ENCODE measurements at places on chromosomes 12 and 14. TPM values are rescaled to one million over a fixed set of nuclear protein-coding genes. Genes with fewer than 3 reads are reported as not detected.

Gene EXOC3L4
- total RNA-seq = not detected

Gene CDH24
- 1.00 TPM for total RNA-seq

Gene PYGL
- 0.71 TPM for total RNA-seq

Gene RAB21
- total RNA-seq = 76.8 TPM

Gene PIK3C2G
- total RNA-seq = not detected

- no peak for DNase-seq
- H3K4me1 ChIP-seq = no peaks in the 10 kb centered on the region
- no peak overlapping the region for H3K4me3 ChIP-seq
- H3K27ac ChIP-seq = no peak overlapping the region
These were observed 34.9 kb downstream of the HCAR2 start for GRCh38 chr12:122668268-122668667.

- no peak overlapping the region for H3K4me3 ChIP-seq
- no peak overlapping the region for H3K27ac ChIP-seq
- H3K4me1 ChIP-seq = no peaks in the 10 kb centered on the region
- H3K36me3 ChIP-seq = no peaks in the 10 kb centered on the region
- DNase-seq = no peak
These were observed 317.7 kb downstream of the BMP4 start for GRCh38 chr14:53638966-53639365.

DNA sequence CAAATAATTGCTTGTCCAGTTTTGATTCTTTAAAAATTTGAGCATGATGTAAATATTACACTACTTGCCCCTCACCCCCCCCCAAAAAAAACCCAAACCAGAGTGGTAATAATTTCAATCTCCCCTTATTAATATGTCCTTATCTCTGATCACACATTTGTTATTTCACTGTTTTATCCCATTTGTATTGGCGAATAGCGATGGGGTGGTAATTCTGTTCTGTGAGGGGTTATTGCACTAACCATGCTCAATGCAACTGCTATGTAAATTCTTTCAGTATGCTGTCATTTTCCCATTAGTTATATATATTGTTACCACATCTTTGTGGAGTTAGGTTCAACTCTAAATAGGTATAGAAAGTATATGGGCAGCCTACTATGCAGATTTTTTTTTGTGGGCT, 1.1 kb downstream of the RIMKLB start:
- DNase-seq = no peak
- peaks cover 11% of the 10 kb centered on the region for H3K4me1 ChIP-seq
- no peaks in the 10 kb centered on the region for H3K36me3 ChIP-seq

GRCh38 chr14:54000341-54000811, 43.8 kb upstream of the BMP4 start:
- no peaks in the 10 kb centered on the region for H3K36me3 ChIP-seq
- H3K27ac ChIP-seq = no peak overlapping the region
- H3K4me1 ChIP-seq = no peaks in the 10 kb centered on the region
- no peak overlapping the region for H3K4me3 ChIP-seq
- H3K27me3 ChIP-seq = no peaks in the 10 kb centered on the region

- H3K27ac ChIP-seq = no peak overlapping the region
- no peaks in the 10 kb centered on the region for H3K27me3 ChIP-seq
- H3K36me3 ChIP-seq = no peaks in the 10 kb centered on the region
- DNase-seq = no peak
- H3K4me1 ChIP-seq = no peaks in the 10 kb centered on the region
These were observed 385.4 kb downstream of the CCDC91 start for GRCh38 chr12:28575593-28576205.

GRCh38 chr12:118842866-118843265, 138.5 kb upstream of the SRRM4 start:
- H3K36me3 ChIP-seq = no peaks in the 10 kb centered on the region
- no peak overlapping the region for H3K4me3 ChIP-seq
- no peak overlapping the region for H3K27ac ChIP-seq
- DNase-seq = no peak

DNA sequence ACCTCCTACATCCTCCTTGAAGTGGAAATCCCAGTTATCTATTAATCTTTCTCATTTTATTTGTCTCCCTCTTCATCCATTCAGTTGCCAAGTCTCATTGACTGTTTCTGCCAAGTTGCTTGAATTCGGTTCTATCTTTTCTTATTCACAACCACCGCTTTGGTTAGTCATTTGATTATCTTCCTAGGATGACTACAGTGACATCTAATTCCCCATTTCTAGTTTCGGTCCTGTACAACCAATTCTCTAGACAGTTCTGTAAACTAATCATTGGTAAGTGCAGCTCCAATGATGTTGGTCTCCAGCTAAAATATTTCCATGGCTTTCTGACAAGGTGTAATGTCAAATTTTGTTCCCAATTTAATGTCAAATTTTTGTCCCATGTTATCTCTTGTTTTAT, 220.1 kb downstream of the ADAMTS20 start:
- DNase-seq = no peak
- H3K27me3 ChIP-seq = no peaks in the 10 kb centered on the region

- H3K27ac ChIP-seq = no peak overlapping the region
- H3K4me3 ChIP-seq = no peak overlapping the region
- H3K27me3 ChIP-seq = no peaks in the 10 kb centered on the region
These were observed 217.2 kb downstream of the C12orf50 start for GRCh38 chr12:87812030-87812429.

GRCh38 chr12:24852420-24852819, 96.5 kb downstream of the BCAT1 start:
- no peak for DNase-seq
- no peak overlapping the region for H3K4me3 ChIP-seq
- peaks cover 14% of the 10 kb centered on the region for H3K27me3 ChIP-seq
- H3K27ac ChIP-seq = no peak overlapping the region
- H3K4me1 ChIP-seq = peaks cover 16% of the 10 kb centered on the region

- H3K27me3 ChIP-seq = no peaks in the 10 kb centered on the region
- H3K27ac ChIP-seq = no peak overlapping the region
- H3K36me3 ChIP-seq = no peaks in the 10 kb centered on the region
- H3K4me3 ChIP-seq = no peak overlapping the region
- no peaks in the 10 kb centered on the region for H3K4me1 ChIP-seq
- no peak for DNase-seq
These were observed 50.3 kb downstream of the CCNK start for GRCh38 chr14:99531251-99532096.

DNA sequence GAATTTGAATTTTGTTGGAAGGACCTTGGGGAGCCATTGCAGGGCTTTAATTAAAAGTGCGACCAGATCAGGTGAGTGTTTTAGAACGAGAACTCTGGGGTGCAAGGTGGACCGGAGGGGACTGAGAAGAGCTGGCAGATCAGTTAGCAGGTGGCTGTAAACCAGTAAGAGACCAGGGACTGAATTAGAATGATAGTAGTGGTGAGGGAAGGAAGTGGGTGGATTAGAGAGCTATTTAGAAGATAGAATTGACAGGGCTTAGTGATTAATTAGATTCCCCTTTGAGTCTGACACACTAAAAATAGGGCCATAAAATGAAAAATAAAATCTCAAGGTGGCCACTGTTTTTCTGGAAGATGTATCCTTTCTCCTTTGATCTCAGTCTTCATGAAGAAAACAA, 44.8 kb downstream of the PLXNC1 start:
- H3K27ac ChIP-seq = no peak overlapping the region
- H3K4me1 ChIP-seq = peaks cover 4% of the 10 kb centered on the region
- peaks cover 29% of the 10 kb centered on the region for H3K36me3 ChIP-seq
- H3K27me3 ChIP-seq = no peaks in the 10 kb centered on the region
- no peak for DNase-seq

GRCh38 chr12:77232045-77232444, 166.7 kb upstream of the E2F7 start:
- no peak overlapping the region for H3K4me3 ChIP-seq
- H3K27ac ChIP-seq = no peak overlapping the region
- no peaks in the 10 kb centered on the region for H3K36me3 ChIP-seq
- no peaks in the 10 kb centered on the region for H3K4me1 ChIP-seq
- H3K27me3 ChIP-seq = no peaks in the 10 kb centered on the region

DNA sequence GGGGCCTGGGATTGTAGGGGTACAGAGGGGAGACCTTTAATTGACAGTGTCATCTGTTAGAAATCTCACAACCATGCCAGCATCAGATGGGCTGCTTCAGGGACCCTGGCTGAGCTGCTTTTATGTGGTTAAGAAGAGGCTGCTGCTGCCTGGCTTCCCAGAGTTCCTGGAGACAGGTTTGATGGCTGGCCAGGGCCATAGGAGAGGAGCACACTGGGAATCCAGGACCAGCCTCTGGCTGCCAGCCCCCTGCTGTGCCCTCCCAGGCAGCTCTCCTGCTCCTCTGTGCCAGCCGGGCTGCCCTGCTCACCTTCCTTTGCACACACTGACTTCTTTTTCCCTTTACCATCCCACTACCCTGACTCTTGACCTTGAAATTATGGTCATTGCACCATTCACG, 507 bp upstream of the KRT73 start:
- no peak for DNase-seq
- no peak overlapping the region for H3K27ac ChIP-seq
- H3K4me1 ChIP-seq = peaks cover 30% of the 10 kb centered on the region
- H3K4me3 ChIP-seq = no peak overlapping the region
